ENCODE measurements at places on chromosomes 6 and 20. TPM values are rescaled to one million over a fixed set of nuclear protein-coding genes. Genes with fewer than 3 reads are reported as not detected.
A peak's percentile ranks its signal among the peaks of the same experiment; 100 is the strongest.

- H3K27ac ChIP-seq, result no peak overlapping the region
- no peak for DNase-seq
- no peaks in the 10 kb centered on the region for H3K36me3 ChIP-seq
- H3K4me1 ChIP-seq, result no peaks in the 10 kb centered on the region
- H3K4me3 ChIP-seq, result no peak overlapping the region
Observed at GRCh38 chr20:1484438-1485116, 6.6 kb downstream of the SIRPB2 start.

DNA sequence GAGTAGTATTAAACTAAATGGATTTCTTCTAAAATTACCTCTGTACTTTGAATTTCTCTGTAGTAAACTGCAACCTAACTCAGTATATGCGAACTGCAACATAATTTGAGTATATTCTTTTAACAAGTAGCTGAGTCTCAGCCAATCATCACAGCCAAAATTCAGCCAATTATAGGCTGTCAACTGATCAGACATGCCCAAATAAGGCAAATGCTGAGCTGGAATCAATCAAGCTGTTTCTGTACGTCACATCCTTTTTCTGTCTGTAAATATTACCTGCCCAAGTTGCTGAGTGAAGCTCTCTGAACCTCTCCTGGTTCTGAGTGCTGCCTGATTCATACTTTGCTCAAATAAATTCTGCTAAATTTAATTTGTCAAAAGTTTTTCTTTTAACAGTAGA is 9.5 kb upstream of the C6orf58 start:
- no peaks in the 10 kb centered on the region for H3K4me1 ChIP-seq
- H3K36me3 ChIP-seq, result no peaks in the 10 kb centered on the region
- H3K27ac ChIP-seq, result no peak overlapping the region
- no peak overlapping the region for H3K4me3 ChIP-seq

DNA sequence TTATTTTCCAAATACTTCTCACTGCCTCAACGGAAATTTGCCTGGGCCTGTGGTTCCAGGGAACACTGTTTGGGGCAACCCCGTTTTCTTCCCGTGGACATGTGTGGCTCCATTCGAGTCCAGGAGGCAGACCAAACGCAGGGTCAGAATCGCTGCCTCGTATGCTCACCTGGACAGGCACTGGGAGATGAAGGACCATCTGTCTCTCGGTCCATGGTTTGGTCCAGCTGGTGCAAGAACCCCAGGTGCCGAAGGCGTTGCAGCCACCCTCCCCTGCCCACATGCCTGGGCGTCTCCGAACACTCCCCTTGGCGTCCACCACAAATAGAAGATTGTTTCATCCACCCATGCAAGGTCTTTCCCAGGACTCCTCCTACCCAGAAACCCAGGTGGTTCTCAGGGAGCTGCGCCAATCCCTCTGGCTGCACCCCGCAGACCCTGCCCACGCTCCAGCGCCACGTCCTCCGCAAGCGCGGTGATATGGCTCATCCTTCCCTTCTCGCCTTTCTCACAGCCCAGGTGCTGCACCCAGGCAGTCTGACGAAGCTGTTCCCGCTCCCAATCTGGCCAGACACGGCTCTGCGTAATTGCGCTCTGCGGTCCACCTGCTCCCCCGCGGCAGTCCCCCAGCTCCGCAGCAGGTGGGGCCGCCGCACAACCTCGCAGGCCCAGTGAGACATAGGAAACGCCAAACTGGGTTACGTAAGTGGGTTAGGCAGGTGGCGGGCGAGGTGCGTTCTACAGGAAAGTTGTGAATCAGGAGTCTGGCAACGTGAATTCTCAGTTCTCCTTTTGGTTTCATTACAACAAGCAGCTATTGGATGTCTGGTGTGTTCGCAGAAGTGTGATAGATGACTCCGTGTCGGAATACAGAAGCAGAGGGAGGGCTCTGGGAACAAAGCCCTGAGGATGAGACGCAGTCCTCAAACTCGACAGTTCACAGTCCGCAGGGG is 146.2 kb upstream of the ECI2 start:
- DNase-seq, result no peak
- H3K27me3 ChIP-seq, result peaks cover 16% of the 10 kb centered on the region
- no peaks in the 10 kb centered on the region for H3K36me3 ChIP-seq
- no peak overlapping the region for H3K27ac ChIP-seq
- H3K4me1 ChIP-seq, result no peaks in the 10 kb centered on the region

DNA sequence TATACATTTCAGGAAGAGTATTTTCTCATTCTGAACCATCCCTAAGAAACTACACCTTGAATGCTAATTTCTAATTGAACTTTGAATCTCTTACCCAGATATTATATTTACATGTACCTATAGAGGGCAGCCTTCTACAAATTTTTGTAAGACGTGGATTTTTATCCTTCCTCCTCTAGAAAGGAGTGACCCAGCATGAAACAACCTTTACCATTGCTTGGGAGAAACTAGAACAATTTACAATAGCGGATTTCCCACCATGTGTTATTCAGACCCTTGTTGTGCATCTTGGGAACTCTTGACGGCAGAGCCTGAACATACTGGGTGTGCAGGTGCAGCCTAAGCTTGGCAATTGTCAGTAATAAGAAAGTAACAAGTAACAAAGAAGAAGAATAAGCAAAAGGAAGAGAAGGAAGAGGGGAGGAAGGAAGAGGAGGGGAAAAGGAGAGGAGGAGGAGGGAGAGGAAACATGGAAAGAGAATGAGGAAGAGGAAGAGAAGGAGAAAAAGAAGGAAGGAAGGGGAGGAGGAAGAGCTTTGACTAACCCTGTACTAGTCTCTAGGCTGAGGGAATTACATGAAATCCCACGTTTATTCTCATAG is 10.8 kb upstream of the TAAR1 start:
- H3K4me3 ChIP-seq, result no peak overlapping the region
- peak; percentile 41 for DNase-seq
- H3K27me3 ChIP-seq, result no peaks in the 10 kb centered on the region
- no peaks in the 10 kb centered on the region for H3K36me3 ChIP-seq

GRCh38 chr20:32442630-32443373 is 84.7 kb downstream of the ASXL1 start:
- H3K36me3 ChIP-seq, result peaks cover 77% of the 10 kb centered on the region
- no peak overlapping the region for H3K4me3 ChIP-seq
- DNase-seq, result no peak
- H3K4me1 ChIP-seq, result peaks cover 15% of the 10 kb centered on the region
- no peak overlapping the region for H3K27ac ChIP-seq

GRCh38 chr20:49585585-49586245 is 17.8 kb upstream of the PTGIS start:
- no peaks in the 10 kb centered on the region for H3K4me1 ChIP-seq
- no peak overlapping the region for H3K27ac ChIP-seq
- H3K4me3 ChIP-seq, result no peak overlapping the region
- no peaks in the 10 kb centered on the region for H3K27me3 ChIP-seq
- DNase-seq, result no peak

- no peaks in the 10 kb centered on the region for H3K36me3 ChIP-seq
- no peak overlapping the region for H3K4me3 ChIP-seq
- no peak for DNase-seq
- H3K4me1 ChIP-seq, result no peaks in the 10 kb centered on the region
- H3K27ac ChIP-seq, result no peak overlapping the region
- no peaks in the 10 kb centered on the region for H3K27me3 ChIP-seq
Observed at GRCh38 chr6:98486057-98486456, 348.3 kb upstream of the POU3F2 start.

DNA sequence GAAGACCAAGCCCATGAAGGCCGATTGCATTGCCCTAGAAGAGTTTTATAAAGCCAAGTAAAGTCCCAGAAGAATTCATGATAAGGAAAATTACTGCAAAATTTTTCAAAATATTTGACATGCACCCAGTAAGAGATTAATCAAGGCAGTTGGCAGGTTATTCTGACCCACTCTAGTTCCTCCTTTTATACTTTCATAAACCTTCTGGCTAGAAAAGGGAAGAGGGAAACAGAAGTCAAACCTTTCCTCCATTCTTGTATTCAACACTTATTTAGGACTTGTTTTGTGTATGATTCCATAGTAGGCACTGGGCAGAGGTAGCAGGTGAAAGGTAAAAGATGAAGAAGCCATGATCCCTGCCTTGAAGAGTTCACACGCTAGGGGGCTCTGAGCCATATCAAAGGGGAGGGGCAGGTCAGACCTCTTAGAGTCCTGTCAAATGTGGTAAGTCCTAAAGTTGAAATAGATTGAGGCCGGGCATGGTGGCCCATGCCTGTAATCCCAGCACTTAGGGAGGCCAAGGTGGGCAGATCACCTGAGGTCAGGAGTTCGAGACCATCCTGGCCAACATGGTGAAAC is 85.4 kb downstream of the NDUFAF5 start:
- H3K27me3 ChIP-seq, result no peaks in the 10 kb centered on the region
- H3K27ac ChIP-seq, result no peak overlapping the region
- H3K4me3 ChIP-seq, result no peak overlapping the region
- DNase-seq, result no peak
- no peaks in the 10 kb centered on the region for H3K4me1 ChIP-seq

GRCh38 chr6:140230282-140230681 is 855.8 kb upstream of the CITED2 start:
- DNase-seq, result no peak
- H3K36me3 ChIP-seq, result no peaks in the 10 kb centered on the region
- no peak overlapping the region for H3K4me3 ChIP-seq
- H3K27ac ChIP-seq, result no peak overlapping the region

DNA sequence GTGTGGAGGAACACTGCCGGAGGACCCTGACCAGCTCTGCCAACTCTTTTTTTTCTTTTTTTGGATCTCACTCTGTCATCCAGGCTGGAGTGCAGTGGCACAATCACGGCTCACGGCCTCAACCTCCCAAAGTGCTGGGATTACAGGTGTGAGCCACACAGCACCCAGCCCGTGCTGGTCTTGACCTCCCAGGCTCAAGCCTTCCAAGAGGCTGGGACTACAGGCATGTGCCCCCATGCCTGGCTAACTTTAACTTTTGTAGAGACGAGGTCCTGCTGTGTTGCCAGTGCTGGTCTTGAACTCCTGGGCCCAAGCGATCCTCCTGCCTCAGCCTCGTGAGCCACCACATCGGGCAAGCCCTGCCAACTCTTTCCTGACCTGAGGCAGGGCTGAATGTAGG is 11.2 kb downstream of the GCNT2 start:
- no peaks in the 10 kb centered on the region for H3K36me3 ChIP-seq
- H3K27me3 ChIP-seq, result no peaks in the 10 kb centered on the region
- no peak overlapping the region for H3K4me3 ChIP-seq
- H3K27ac ChIP-seq, result no peak overlapping the region
- peaks cover 49% of the 10 kb centered on the region for H3K4me1 ChIP-seq
- no peak for DNase-seq

- H3K4me3 ChIP-seq, result no peak overlapping the region
- no peaks in the 10 kb centered on the region for H3K27me3 ChIP-seq
- H3K27ac ChIP-seq, result no peak overlapping the region
- H3K36me3 ChIP-seq, result no peaks in the 10 kb centered on the region
- no peak for DNase-seq
Observed at GRCh38 chr20:59434960-59435359, 134.5 kb downstream of the EDN3 start.

DNA sequence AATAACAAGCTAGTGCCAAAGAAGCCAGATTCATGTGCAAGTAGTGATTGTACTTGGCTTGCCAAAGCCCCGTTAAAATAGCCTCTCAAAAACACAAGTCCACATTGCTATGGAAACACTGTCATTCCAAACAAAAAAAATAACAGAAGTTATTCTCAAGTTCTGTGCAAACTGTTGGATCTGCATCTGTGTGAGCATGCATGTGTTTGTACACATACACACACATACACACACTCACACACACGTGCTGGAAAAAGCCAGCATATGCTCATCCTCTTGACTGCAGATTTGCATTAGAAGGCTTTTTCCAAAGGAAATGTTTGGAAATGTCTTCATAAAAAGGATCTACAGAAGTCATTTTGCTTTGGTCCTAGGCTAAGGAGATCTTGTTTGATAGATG is 13.4 kb upstream of the CBLN4 start:
- H3K36me3 ChIP-seq, result no peaks in the 10 kb centered on the region
- no peaks in the 10 kb centered on the region for H3K4me1 ChIP-seq
- no peak overlapping the region for H3K4me3 ChIP-seq
- no peak overlapping the region for H3K27ac ChIP-seq
- no peak for DNase-seq

- H3K27me3 ChIP-seq, result peaks cover 27% of the 10 kb centered on the region
- DNase-seq, result no peak
- peak overlapping the region; percentile 34 for H3K4me3 ChIP-seq
- H3K4me1 ChIP-seq, result peaks cover 21% of the 10 kb centered on the region
- no peak overlapping the region for H3K27ac ChIP-seq
Observed at GRCh38 chr20:46342451-46343347, 34.4 kb upstream of the CDH22 start.

- no peak for DNase-seq
- no peaks in the 10 kb centered on the region for H3K27me3 ChIP-seq
- no peaks in the 10 kb centered on the region for H3K4me1 ChIP-seq
- no peak overlapping the region for H3K27ac ChIP-seq
- H3K4me3 ChIP-seq, result no peak overlapping the region
Observed at GRCh38 chr6:20092071-20092566, 120.2 kb downstream of the MBOAT1 start.

GRCh38 chr6:82484737-82485626 is 121.4 kb downstream of the TPBG start:
- no peaks in the 10 kb centered on the region for H3K36me3 ChIP-seq
- peaks cover 3% of the 10 kb centered on the region for H3K27me3 ChIP-seq
- no peaks in the 10 kb centered on the region for H3K4me1 ChIP-seq
- H3K27ac ChIP-seq, result no peak overlapping the region

ITPR3 gene
- 44.5 TPM for total RNA-seq

MAVS gene
- total RNA-seq, result 13.6 TPM

DEFB127 gene
- not detected for total RNA-seq

CALHM6 gene
- total RNA-seq, result 3.0 TPM

PPP1R16B gene
- 91.1 TPM for total RNA-seq

HELZ2 gene
- 57.7 TPM for total RNA-seq

B3GALT4 gene
- total RNA-seq, result 11.1 TPM
